ENCODE measurements at places on chromosomes 2 and 18. TPM values are rescaled to one million over a fixed set of nuclear protein-coding genes. Genes with fewer than 3 reads are reported as not detected.

GRCh38 chr2:82128051-82128450 is 1823.5 kb upstream of the LRRTM1 start:
- DNase-seq = no peak

The TBC1D8 gene
- total RNA-seq = 28.4 TPM

GRCh38 chr18:31723639-31723989 is 37.1 kb downstream of the SLC25A52 start:
- DNase-seq = no peak

GRCh38 chr18:22223254-22223964 is 54.0 kb downstream of the GATA6 start:
- peak; percentile 75 for DNase-seq

DNA sequence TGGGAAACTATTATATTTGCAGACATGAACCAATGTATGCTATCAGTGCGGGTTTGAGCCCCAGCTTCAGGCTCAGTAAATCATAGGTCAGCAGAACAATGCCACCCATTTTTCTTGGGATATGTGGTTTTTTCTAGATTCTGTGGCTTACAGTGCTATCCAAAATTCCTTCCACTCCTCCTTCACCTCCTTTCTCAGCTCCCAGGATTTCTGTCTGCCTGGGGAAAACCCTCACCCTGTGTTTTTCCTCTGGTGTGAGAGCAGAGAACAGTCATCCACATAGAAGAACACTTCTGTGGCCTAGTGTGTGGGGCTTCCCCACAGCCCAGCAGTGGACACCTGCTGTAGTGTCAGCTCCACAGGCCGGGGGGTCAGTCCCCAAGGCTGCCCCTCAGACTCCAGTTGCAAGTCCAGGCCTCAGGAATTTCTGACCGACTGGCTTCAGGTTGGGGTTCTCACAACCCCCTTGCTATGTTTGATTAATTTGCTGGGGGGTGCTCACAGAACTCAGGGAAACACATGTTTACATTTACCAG is 238.2 kb downstream of the LDLRAD4 start:
- DNase-seq = no peak

The SRD5A2 gene
- total RNA-seq = not detected

Data from omental fat pad (tissue), 4 donors.